ENCODE measurements at places on chromosomes 3 and 15. TPM values are rescaled to one million over a fixed set of nuclear protein-coding genes. Genes with fewer than 3 reads are reported as not detected.

The EFCAB12 gene
- total RNA-seq: 0.40 TPM

The TRANK1 gene
- total RNA-seq: 22.1 TPM

The KCNMB3 gene
- 3.8 TPM for total RNA-seq

The KNG1 gene
- total RNA-seq: not detected

The PIERCE2 gene
- total RNA-seq: 0.85 TPM

The KCNH8 gene
- 2.1 TPM for total RNA-seq

The SCG3 gene
- total RNA-seq: 0.13 TPM

The AGBL1 gene
- total RNA-seq: 0.49 TPM

The SCAP gene
- 64.6 TPM for total RNA-seq

The A4GNT gene
- total RNA-seq: not detected

The KLHL40 gene
- total RNA-seq: 0.13 TPM

The SLC51B gene
- 0.53 TPM for total RNA-seq

The TAGLN3 gene
- total RNA-seq: 0.62 TPM

The FSIP1 gene
- 0.85 TPM for total RNA-seq

The ARPP21 gene
- total RNA-seq: 0.62 TPM

The VGLL4 gene
- 96.5 TPM for total RNA-seq

The EXD1 gene
- not detected for total RNA-seq

The WDR72 gene
- total RNA-seq: not detected

The SLC6A6 gene
- 37.5 TPM for total RNA-seq

The TNFAIP8L3 gene
- total RNA-seq: 10.8 TPM

The ABTB1 gene
- total RNA-seq: 98.8 TPM

The EPHB3 gene
- 15.2 TPM for total RNA-seq

The GOLGA8T gene
- 1.5 TPM for total RNA-seq

The C3orf85 gene
- not detected for total RNA-seq

The USP3 gene
- 58.2 TPM for total RNA-seq

The CD80 gene
- 1.6 TPM for total RNA-seq

The XCR1 gene
- 0.27 TPM for total RNA-seq

The ELL3 gene
- total RNA-seq: 5.6 TPM

The WDR73 gene
- total RNA-seq: 29.5 TPM

The NTRK3 gene
- total RNA-seq: 28.4 TPM

The ARGFX gene
- not detected for total RNA-seq

The SLC28A1 gene
- total RNA-seq: 0.45 TPM

The NEK10 gene
- 1.9 TPM for total RNA-seq

The IREB2 gene
- 65.0 TPM for total RNA-seq

The PPARG gene
- 37.8 TPM for total RNA-seq

The MB21D2 gene
- total RNA-seq: 7.8 TPM

The EFHB gene
- 8.4 TPM for total RNA-seq

The P4HTM gene
- total RNA-seq: 40.1 TPM

The C3orf20 gene
- 0.18 TPM for total RNA-seq

The PTPRG gene
- 67.7 TPM for total RNA-seq

The PSTPIP1 gene
- 17.7 TPM for total RNA-seq

The CELF6 gene
- total RNA-seq: 3.3 TPM

The B3GALNT1 gene
- 9.7 TPM for total RNA-seq

The C15orf62 gene
- 0.49 TPM for total RNA-seq

The ARL14 gene
- total RNA-seq: not detected

The GASK1A gene
- 17.8 TPM for total RNA-seq

The OR5H6 gene
- not detected for total RNA-seq

The DUOX1 gene
- total RNA-seq: 5.9 TPM

The ILDR1 gene
- not detected for total RNA-seq

The CTXN2 gene
- not detected for total RNA-seq

The MST1R gene
- 2.7 TPM for total RNA-seq

The ASB14 gene
- total RNA-seq: not detected

The TYRO3 gene
- total RNA-seq: 36.9 TPM

The GATA2 gene
- 23.5 TPM for total RNA-seq

Measured in sciatic nerve (tissue), 2 donors.